Kidney capillary endothelial cell (primary cell): ENCODE measurements at places on chromosomes 3 and 15.
A peak's percentile ranks its signal among the peaks of the same experiment; 100 is the strongest.

DNA sequence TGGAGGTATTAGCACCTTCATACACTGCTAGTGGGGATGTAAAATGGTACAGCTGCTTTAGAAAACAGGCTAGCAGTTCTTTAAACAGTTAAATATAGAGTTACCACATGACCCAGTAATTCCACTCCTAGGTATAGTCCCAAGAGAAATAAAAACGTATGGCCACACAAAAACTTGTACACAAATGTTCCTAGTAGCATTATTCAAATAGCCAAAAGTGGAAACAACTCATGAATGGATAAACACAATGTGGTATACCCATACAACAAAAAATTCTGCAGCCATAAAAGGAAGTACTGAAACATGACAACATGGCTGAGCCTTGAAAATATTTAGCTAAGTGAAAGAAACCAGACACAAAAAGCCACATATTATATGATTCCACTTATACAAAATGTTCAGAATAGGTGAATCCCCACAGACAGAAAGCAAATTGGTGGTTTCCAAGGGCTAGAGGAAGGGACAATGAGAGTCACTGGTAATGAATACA, 40.8 kb upstream of the KLF13 start:
- DNase-seq, result no peak

DNA sequence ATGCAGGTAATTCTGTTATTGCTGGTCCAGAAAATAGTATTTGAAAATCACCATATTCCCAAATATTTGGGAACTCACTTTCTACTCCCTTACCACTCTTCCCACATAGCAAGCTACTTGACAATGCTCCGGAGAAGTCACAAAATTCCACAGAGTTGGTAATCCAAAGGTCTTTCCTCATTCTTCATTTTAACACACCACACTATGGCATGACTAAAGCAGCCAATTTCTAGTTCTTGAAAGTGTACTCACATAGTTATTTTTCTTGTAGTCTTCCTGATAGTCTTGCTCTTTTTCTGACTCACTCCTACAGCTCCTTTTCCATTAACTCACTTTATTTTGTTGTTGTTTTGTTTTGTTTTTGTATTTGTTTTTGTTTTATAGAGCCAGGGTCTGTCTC, 67.2 kb downstream of the MYO9A start:
- no peak for DNase-seq

- DNase-seq, result no peak
These were observed 434.2 kb upstream of the CCDC54 start for GRCh38 chr3:106943071-106943470.

DNA sequence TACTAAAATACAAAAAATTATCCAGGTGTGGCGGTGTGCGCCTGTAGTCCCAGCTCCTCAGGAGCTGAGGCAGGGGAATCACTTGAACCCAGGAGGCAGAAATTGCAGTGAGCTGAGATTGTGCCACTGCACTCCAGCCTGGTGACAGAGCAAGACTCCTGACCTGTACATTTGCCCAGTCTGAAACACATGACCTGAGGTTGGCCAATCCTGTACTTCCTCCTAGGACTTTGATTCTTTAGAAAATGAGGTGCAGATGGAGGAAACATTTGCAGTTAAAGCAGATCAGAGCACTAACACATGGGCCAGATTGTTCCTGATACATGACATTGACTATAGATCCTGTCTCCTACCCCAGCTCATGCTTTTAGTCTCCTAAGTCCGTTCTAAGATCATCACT, 28.9 kb upstream of the LPP start:
- no peak for DNase-seq

- peak; percentile 8 for DNase-seq
These were observed 17.8 kb downstream of the MYL3 start for GRCh38 chr3:46845397-46845859.

GRCh38 chr3:64898941-64899340, 211.1 kb upstream of the ADAMTS9 start:
- no peak for DNase-seq

DNA sequence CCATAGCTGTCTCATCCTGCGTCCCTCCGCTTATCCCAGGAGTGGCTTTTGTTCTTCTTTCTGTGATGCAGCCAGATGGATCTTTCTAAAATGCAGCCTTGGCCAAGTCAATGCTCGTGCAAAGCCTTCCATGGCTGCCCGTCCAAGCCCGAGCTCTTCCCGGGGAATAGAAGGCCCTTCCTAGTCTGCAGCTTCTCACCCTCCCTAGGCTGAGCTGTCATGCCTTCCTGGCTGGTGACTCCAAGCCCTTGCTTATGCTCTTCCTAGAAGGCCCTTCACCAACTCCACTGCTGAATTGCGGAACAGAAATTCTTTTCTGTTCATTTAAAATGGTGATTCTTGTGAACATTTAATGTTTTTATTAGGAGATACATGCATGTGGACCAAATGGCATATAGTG, 95.9 kb downstream of the SMAD6 start:
- DNase-seq, result no peak

DNA sequence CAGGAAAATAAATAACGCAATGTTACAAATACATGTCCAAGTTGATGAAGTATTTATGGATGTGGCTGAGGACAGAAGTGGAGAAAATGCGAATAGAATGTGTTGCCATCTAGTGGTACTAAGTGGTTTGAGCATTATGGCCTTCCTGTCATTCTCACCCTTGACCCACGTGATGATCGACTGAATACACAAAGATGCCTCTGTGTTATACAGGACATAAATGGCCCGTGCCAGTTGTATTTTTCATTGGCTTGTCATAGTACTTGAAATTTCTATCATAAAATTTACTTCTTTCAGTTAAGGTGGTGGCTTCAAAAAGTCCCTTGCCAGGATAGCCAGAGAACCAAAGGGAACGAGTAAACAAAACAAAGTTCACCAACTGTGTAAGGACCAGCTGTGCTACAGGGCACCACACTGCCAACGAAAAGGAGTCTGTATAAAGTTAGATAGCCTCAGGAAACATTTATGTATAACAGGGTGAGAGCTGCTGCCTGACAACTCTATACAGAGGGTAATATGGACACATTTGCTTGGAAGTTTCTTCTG, 103.7 kb downstream of the MYH15 start:
- peak; percentile 72 for DNase-seq

DNA sequence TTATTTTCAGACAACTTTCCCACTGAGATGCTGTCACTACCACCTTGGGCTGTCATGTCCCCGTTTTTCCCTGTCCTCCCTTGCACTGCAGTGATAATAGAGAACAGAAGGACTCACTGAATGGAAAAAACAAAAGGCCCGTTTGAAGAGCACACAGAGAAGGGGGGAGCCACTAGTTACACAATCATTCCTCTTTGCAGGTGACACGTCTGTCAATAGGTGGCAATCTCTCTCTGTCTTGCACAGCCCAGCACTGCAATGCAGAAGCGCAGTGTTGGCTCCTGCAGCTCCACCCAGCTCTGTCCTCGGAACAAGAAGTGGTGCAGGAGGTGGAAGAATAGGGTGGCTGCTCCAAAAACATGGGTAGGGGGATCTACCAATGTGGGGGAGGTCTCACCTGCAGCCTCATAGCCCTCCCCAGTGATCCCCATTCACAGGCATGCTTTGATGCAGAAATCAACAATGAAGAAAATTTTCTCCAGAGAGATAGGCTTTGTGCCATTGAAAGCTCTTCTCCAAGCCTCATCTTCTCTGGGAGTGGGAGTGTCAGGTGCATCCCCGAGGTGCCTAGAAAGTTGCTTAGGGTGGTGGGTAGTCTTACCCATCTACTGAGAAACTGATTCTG, 31.8 kb downstream of the FSTL1 start:
- peak; percentile 44 for DNase-seq

GRCh38 chr3:120688121-120688520, 6.1 kb upstream of the HGD start:
- DNase-seq, result no peak

GRCh38 chr3:56125358-56126005, 342.8 kb downstream of the ERC2 start:
- DNase-seq, result peak; percentile 3

- no peak for DNase-seq
These were observed 34.9 kb downstream of the TMEM45A start for GRCh38 chr3:100527347-100527735.

GRCh38 chr3:33717616-33717865, 513 bp downstream of the CLASP2 start:
- no peak for DNase-seq

DNA sequence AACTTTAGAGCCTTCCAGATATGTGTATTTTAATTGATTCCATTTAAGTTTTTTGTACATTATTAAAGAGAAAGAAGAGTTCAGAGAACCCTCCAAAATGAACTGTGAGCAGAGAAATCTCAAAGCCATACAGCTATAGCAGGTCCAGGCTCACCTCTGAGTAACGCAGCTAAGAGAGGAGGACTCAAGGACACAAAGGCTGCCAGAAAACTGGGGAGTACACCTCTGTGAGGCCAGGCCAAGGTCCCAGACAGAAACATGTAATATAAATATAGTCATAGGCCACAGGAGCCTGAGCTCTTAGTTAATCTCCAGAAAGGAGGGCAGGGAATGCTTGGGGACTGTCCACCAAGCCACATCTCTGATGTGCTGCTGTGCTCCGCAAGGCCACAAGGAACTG, 66.5 kb downstream of the TMEM39A start:
- no peak for DNase-seq

DNA sequence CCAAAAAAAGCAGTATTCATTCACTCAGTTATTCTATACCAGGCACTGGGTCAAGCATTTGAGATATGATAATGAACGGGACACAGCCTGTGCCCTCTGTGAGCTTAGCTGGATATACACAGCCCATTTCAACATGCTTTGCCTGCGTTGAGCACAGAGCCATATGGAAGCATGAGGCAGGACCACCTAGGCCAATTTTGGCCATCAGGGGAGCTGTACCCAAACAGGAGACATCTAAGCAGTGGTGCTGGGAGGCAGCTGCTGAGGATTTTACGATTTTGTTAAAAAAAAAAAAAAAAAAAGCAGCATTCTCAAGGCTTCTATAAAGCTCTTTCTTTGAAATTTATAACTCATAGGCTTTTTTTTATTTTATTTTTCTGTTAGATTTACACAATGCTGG, 87.2 kb upstream of the SLC2A2 start:
- DNase-seq, result no peak

DNA sequence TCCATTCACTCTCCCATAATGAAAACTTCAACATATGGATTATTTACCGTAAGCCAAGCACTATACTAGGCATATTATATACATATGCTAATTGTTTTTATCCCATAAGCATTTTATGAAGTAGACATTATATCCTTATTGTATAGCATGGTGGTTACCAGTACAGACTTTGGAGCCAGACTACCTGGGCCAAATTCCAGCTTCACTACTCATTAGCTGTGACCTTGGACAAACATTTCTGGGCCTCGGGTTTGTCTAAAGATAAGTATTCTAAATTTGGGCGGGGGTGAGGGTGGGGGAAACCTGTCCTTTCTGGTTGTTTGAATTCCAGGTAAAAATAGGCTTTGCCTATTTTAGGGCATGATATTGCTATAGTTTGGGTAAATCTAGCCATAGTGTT, 66.5 kb upstream of the P2RY1 start:
- no peak for DNase-seq

- DNase-seq, result no peak
These were observed 40.3 kb upstream of the ESYT3 start for GRCh38 chr3:138394156-138394555.

DNA sequence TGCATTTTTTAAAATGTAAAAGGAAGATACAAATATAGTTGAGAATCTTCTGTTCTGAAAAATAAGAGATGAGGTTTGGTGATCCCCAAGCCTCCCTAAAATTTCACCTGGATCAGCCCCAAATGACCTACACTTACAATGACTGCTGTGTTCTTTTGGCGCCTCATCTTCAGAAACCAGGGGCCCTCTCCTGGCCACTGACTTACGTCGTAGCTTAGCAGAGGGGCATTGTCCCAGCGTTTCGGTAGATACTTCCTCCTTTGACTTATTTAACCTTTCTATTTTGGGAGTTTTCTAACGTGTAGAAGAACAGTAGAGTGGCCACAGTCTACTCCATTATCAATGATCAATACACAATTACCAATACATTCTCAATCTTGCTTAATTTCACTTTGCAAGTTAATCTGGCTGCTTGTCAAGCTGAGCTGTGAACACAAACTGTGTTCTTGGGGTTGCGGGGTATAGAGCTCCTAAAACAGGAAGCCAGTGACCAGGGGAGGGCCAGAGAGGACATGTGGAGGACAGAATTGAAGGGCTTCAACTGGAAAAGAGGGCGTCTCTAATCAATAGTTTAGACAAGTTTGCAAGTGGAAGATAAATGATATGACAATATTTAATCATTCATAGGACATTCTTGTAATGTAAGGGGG, 419.5 kb downstream of the LPP start:
- no peak for DNase-seq

DNA sequence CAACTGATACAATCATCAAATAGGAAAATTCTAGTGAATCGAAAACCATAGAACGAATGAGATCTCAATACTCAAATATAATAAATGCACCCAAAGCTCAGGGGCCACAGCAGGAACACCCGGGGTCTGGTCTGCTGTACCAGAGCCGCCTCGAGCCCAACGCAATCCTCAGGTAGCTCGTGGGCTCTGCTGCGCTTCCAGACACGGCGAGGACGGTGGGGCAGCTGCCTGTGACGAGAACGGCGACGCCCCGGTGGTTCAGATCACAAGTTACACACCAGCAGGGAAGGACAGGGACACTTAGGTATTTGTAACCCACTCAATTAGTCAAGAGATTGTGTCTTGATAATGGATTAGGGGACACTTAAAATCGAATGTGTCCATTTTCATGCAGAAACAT, 54.6 kb downstream of the NIPA2 start:
- DNase-seq, result no peak

GRCh38 chr3:8765528-8765927, 3.9 kb downstream of the OXTR start:
- DNase-seq, result no peak

DNA sequence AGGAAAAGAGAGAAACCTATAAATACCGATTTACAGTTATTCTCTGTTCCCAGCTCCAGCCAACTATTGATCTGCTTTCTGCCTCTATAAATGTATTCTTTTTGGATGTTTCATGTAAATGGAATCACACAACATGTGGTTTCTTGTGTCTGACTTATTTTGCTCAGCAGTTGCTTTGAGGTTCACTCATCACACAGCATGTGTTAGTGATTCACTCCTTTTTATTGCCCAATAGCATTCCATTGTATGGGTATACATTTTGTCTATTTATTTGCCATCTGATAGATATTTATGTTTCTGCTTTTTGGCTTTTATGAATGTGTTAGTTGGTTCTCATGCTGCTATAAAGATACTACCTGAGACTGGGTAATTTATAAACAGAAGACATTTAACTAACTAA, 23.6 kb downstream of the CCR1 start:
- DNase-seq, result no peak

DNA sequence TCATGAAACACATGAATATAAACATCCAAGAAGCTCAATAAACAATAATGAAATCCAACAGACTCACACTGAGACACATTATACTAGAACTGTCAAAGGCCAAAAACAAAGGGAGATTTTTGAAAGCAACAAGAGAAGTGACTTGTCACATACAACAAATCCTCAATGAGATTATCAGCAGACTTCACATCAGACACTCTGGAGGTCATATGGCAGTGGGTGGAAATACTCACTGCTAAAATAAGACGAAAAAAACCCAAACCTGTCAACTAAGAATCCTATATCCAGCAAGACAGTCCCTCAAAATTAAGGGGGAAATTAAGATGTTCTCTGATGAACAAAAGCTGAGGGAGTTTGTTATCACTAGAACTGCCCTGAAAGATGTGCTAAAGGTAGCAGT, 125.4 kb upstream of the MELTF start:
- DNase-seq, result no peak
